ENCODE measurements at places on chromosomes 12 and 14.

DNA sequence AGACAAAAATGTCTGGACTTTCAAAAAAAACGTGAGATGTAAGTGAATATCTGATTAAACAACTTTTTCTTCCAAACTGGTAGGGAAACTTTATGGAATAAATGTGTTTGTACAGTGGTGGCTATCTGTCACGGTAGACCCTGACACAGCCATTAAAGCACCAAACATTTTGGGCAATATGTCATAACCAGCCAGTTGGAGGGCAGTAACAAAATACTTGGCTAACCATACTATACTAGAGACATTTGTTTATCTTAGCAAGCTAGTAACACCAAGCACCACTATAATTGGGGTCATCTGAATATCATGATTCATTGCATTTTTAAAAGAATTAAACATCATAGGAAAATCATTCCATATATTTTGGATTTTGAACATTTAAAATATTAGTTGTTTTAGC lies 6.0 kb upstream of the MYF6 start:
- DNase-seq: no peak

- no peak for DNase-seq
Observed at GRCh38 chr12:62712681-62713573, 222.0 kb downstream of the PPM1H start.

DNA sequence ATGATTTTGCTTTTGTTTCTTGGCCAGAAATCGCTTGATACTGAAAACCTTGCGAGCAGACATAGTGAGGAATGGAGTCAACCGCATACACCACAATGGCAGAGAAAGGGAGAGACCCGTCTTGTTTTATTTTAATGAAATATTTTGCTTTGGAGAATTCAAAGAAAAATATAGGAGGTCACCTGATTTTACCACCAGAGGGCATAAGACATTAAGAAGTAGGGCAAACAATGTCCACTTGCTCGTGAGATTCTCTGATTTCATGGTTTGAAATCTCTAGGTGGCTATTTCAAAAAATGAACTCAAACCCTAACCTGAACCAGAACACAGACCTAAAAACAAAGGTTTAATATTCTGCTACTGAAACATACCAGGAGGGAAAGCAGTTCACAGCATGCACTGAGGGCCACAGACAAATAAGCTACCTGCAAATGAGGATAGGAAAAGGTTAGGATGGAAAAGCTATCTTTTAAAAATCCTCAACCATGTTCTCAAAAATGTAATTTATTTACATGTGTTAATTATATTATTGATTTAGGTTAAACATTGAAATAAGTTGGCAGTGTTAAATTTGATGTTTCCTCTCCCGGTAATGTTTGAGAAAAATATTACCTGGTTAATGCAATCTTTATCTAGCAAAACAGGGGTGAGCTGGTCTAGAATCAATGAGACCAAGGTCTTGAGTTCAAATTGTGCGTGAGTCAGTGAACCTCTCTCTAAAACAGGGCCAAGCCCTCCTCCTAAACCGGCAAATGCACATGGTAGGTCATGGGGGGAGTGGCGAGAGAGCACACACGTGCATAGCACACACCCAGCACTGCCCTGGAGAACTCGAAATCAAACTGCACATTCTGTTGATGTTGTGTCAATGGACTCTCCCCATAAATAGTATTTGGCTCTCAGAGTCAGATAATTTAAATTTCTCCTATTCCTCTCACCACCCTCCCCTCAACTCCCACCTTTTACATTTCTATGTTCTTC lies 12.5 kb downstream of the IFNG-AS1 start:
- DNase-seq: no peak

GRCh38 chr12:111841236-111841749 lies 735 bp upstream of the MAPKAPK5 start:
- DNase-seq: no peak

DNA sequence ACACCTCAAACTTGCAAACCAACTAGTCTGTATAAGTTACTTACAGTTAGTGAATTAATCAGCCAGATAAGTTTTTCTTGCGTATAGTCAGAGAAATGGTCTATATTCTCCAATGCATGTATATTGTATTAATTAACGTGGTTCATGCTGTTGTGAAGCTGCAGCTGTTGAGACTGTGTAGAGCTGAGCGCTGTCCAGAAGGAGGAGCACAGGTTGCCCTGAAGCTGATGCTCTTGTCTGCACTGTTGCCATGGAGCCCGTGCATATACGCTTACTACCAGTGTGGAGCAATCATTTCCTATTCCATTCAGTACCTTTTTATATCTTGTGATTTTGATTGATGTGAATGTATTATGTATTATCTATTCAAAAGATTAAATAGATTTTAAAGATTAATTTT lies 74.3 kb upstream of the ARID2 start:
- no peak for DNase-seq

DNA sequence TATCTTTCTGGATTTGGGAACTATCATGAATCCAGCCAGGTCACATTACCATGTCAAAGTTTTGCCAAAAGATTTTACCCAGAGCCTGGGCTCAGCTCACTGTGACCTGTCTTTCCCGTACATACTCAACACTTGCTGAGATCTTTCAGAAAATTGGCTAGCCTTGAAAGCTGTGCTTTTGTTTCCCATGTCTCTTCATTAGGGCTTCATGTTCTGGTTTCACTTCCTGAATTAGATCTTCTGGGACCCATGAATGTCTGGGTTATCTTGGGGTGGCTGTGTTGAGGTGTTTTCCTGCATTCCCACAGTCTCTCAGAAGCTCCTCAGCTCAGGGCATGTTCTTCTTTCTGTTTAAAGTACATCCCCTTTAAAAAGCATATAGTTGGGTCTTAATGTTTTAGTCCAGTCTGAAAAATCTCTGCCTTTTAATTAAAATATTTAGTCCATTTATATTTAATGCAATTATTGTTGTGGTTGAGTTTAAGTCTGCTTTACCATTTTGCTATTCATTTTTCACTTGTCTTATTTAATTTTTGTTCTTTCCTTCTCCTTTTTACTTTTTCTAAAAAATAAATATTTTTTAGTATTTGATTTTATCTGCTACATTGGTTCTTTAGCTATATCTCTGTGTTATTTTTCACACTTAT lies 242.7 kb downstream of the VRK1 start:
- no peak for DNase-seq

- DNase-seq: no peak
Observed at GRCh38 chr14:85853996-85854526, 324.1 kb downstream of the FLRT2 start.

DNA sequence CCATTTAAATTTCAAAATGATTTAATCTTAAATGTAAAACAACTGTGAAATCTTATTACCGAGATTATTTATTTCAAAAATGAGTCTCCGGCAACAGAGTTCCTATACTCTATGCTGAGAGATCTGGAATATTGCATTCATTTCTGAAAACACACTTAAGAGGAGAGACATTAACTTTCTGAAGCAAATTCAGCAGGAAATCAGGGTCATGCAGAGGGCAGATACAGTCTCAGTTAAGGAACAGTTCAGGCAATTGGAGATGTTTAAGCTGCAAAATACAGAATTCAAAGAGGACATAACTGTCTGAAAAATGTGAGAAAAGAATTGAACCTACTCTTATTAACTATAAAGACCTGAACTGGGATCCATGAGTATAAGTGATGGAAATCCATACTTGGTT lies 320.7 kb downstream of the PAWR start:
- no peak for DNase-seq

- DNase-seq: no peak
Observed at GRCh38 chr12:1830981-1831963, 10.9 kb downstream of the LRTM2 start.

DNA sequence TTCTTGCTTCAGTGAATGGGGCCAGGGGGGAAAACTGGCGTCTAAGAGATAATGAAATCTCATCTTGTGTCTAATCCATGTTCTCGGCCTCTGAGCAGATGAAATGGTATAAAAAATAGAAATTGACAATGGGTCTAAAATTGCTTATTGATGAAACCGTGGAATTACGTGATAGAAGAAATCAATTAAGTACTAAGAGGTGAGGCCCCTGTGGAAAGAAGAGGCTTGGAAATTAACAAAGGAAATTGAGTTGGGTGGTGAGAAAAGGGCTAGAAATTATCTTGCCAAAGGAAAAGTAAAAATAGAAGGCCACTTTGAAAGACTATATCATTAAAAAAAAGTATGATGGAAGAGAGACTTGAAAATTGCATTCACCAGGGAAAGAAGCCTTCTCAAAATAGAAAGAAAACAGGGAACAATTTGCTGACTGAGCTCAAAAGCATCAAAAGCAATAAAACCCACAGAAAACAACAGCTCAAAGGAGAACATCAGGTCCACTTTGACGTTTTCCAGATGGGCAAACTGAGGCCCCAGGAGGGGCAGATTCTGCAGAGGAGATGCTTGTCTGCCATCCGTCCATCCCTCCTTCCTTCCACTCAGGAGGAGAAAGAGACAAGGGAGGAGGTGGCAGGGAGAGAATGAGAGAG lies 226.1 kb upstream of the RTL1 start:
- no peak for DNase-seq

- DNase-seq: no peak
Observed at GRCh38 chr14:61698206-61698980, 3.1 kb downstream of the HIF1A start.

- no peak for DNase-seq
Observed at GRCh38 chr12:6923003-6923732, 4.6 kb upstream of the ATN1 start.

DNA sequence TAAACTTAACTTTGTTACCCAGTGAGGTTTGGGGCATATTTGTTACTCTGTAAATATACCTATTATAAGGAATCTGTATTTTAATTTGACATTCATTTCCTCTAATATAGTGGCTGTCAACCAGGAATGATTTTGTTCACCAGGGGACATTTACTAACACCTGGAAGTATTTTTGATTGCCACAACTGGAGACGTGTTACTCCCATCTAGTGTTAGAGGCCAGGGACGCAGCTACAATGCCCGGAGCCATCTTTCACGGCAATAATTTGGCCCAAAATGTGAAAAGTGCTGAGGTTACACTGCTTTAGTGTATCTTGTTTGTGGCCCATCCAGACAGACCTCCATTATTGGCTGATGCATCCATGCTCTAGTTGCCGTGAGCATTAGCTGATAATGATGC lies 881.3 kb upstream of the ATXN7L3B start:
- DNase-seq: no peak

DNA sequence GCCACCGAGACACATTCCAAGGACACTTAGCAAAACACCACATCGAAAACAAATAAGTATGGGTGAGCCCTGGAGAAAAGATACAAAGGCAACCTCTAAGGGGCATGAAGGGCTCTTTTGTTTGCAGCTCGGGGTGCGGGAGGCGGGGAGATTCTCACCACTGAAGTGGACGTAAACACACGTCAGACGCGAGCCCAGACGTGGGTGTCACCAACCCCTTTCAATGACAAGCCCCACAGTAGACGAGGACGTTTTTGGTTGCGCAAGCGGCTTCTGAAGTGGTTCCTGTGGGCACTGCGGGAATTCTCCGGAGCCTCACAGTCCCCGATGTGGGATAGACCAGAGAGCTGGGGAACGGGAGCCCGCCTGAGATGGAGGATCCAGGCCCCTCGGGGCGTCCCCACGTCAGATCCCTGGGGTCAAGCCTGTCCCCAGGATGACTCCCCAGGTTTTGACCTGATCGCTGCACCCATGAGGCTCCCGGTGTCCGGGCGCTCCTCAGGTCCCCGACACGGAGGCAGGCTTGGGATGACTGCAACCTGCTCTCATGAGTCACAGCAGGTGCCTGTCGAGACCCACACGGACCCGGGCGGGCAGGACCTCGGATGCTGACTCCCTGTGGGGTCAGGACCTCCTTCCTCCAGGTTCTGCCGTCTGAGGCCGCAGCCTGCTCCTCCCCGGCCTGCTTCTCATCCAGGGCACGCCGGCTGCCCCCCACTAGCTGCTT lies 20.3 kb upstream of the ADGRD1 start:
- DNase-seq: no peak

- no peak for DNase-seq
Observed at GRCh38 chr14:25014440-25014839, 35.5 kb downstream of the STXBP6 start.

DNA sequence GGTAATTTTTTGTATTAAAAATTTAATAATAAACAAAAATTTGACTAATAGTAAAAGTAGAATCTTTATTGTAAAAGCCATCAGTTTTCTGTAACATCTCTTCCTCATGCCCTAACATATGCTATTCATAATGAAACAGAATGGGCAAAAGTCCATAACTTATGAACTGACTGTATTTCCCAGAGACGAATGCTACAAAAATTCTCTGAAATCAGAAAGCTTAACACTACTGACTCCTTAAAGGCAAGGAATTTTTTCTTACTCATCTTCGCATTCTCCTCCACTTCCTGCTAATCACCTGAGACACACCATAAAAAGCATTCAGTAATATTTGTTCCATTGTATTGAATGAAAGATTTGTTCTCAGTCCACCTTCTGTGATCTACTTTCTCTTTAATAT lies 17.6 kb downstream of the MON2 start:
- no peak for DNase-seq

DNA sequence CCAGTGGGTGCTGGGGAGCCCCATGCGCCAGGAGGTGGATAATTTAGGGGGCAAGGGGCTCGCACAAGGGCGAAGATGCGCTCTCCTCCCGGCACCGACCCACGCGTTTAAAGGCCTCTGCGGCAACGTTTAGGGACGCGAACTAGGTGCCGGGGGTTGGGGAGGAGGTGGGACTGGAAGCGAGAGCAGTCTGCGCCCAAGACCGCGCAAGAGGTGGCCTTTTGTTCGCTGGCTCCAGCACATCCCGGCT lies 1.3 kb downstream of the SLC38A1 start:
- DNase-seq: no peak

All from non-pigmented ciliary epithelial cell (primary cell).